Cardiac septum (tissue), 1 donor: ENCODE measurements at places on chromosomes 7 and 10. TPM values are rescaled to one million over a fixed set of nuclear protein-coding genes. Genes with fewer than 3 reads are reported as not detected.

The PTF1A gene
- total RNA-seq: not detected

The GRID2IP gene
- total RNA-seq: not detected

DNA sequence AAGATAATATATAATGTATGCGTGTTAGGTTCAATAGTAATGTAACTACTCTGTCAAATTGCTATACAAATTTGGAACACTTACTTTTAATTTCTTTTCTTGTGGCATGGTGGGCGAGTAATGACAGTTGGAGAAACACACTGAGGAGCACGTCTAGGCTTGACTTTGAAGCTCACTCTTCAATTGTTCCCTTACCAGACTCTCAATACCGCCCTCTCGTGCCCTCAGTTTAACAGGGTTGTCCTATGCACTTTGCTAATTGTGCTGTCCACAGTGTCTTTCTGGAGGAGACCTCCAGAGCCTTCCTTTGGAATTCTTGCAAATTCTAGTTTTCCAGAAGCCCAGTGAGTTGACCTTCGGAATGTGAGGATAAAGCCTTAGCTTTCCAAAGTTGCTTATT is 107.2 kb upstream of the RELN start:
- DNase-seq: no peak

The UNC5B gene
- 22.4 TPM for total RNA-seq

The CTNNA3 gene
- total RNA-seq: 198 TPM

GRCh38 chr10:28631896-28632583 is 45.3 kb upstream of the BAMBI start:
- DNase-seq: no peak
